Stimulated activated CD4-positive, alpha-beta T cell treated with anti-CD3 and anti-CD28 coated beads, Interleukin-1b, Interleukin-23, amount 100 ng/mL, for 48 hours (primary cell): ENCODE measurements at places on chromosomes 16 and 17.

- DNase-seq = no peak
Measured at GRCh38 chr16:49542391-49542891, 168.8 kb downstream of the C16orf78 start.

- no peak for DNase-seq
Measured at GRCh38 chr16:64426131-64426666, 695.7 kb downstream of the CDH11 start.

DNA sequence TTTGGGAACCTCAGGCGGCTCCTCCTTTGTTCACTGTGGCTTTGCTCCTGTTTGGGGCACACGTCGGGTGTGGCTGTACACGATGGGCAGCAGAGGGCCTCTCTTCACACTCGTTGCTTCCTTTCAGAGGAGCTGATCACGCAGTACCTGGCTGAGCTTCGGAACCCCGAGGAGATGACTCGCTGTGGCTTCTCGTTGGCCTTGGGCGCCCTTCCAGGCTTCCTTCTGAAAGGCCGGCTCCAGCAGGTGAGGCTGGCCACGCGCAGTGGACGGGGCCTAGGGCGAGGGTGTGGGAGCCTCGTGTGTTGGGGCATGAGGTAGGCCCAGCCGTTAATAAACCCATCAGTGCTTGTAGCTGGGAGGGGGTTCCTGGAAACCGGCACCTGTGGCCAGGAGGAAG, 85.0 kb upstream of the ZNF750 start:
- no peak for DNase-seq

GRCh38 chr17:7173687-7174602, 5.2 kb downstream of the ASGR1 start:
- DNase-seq = peak; percentile 64

DNA sequence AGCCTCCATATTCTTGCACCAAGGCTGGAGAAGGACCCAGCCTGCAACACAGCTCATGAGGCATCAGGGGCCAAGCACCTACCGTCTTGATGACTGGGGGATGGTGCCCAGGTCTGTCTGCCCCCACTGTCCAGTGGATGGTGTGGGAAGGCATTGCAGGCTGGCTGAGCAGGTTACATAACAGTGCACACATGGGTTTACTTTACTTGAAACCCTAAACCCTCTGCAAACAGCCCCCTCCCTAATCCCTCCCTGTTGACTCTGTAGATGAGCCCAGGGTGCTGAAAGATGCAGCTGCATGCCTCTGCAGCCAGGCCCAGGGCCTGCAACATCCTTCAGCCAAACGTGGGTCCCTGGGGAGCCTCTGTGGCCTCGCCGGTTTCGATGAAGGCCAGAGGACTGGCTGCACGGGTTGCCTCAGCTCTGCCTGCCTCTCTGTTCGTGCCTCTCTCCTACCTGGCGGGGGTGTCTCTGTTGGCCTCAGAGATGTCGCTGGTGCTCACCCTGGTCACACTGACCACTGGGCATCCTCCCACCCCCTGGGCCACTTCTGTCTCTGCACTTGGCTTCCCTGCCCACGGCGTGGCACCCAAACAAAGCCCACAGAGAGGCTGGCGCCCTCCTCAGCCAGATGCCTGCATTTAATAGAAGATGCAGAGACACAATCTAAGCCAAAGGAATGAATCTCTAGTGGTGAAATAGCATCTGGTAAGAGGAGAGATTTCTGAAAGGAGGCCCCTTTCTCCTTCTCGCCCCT, 95.1 kb downstream of the METRNL start:
- no peak for DNase-seq

- DNase-seq = peak; percentile 8
Measured at GRCh38 chr17:74417178-74418045, 14.5 kb upstream of the GPRC5C start.

- no peak for DNase-seq
Measured at GRCh38 chr16:1819611-1820010, 7.0 kb downstream of the HAGH start.

DNA sequence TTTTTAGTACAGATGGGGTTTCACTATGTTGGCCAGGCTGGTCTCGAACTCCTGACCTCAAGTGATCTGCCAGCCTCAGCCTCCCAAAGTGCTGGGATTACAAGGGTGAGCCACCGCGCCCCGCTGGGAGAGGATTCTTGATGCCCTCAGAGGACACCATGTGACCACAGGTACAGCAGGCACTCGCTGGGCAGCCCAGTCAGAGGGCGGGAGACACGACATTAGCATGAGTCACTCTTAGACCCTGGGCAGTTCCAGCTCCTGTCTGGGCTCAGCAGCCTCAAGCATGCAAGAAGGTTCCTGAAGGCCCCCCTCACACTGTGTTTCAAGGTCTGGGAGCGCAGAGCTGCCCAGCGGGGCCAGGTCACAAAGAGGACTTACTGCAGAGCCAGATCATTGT, 11.9 kb downstream of the STAC2 start:
- no peak for DNase-seq

- DNase-seq = no peak
Measured at GRCh38 chr17:42457107-42457792, 1.4 kb upstream of the ATP6V0A1 start.

DNA sequence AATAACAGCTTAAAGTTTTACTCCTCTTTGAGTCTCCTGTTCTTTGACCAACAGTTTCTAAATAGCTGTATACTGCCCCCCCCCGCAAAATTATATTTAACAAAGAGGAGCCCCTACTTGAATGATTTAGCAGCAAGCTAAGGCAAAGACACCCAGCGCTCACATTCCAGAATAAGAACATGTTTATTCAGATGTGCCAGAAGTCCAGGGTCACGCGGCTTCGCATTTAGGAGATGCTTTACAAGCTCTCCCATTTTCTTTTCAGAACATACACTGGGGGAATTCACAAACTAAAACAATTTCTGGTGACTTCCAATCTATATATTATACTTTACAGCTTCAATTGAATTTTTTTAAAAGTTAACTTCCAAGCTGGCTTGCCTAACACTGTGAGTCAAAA, 5.3 kb downstream of the PLD6 start:
- DNase-seq = no peak

GRCh38 chr17:72193391-72194106, 72.7 kb downstream of the SOX9 start:
- no peak for DNase-seq

DNA sequence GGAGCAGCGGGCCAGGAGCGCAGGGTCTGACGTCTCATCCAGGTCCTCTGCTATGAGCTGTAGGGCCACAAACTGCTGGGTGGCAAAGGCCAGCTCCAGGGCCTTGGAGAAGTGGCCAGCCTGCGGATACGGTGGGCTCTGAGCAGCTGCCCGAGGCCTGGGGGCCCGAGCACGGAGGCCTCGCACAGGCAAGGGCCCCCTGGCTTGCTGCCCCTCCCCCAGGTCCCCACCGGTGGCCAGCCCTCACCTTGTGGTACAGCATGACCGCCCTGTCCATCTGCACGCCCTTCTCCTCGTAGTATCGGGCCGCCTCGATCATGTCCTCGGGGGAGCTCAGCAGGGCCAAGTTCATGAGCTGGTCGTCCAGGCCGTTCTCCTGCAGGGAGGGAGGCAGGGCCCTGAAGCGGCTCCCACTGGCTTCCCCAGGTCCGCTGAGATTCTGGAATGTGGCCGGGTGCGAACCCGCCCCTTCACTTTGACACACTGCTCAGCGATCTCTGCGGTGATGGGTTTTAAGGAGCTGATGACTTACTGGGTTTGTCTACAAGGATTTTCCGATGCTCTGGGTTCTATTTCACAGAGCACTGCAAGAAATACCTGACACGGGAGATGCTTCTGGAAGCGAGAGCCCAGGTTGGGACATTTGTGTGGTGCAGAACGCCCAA, 9.8 kb upstream of the TMEM204 start:
- no peak for DNase-seq

DNA sequence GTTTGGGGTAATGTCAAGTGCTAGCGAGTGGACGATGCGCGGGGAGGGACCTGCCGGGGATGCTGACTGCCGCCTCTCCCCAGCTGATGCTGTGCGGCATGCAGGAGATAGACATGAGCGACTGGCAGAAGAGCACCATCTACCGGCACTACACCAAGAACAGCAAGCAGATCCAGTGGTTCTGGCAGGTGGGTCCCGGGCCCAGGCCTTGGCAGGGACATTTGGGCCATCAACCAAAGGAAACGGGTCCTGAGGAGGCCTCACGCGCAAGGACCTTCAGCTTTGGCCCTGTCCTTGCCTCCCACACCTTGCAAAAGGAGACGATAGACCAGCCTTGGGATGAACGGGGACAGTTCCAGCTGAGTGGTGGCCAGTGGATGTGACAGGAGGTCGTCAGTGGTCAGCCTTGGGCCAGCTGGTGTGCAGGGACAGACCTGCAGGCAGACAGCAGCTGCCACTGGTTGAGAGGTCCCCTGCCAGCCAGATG, 13.6 kb upstream of the CLEC18A start:
- DNase-seq = no peak

GRCh38 chr17:69913216-69913615, 161.8 kb upstream of the KCNJ16 start:
- no peak for DNase-seq

- no peak for DNase-seq
Measured at GRCh38 chr17:55629995-55630394, 92.7 kb downstream of the TMEM100 start.

- no peak for DNase-seq
Measured at GRCh38 chr17:34852614-34853013, 108.6 kb downstream of the CCT6B start.

DNA sequence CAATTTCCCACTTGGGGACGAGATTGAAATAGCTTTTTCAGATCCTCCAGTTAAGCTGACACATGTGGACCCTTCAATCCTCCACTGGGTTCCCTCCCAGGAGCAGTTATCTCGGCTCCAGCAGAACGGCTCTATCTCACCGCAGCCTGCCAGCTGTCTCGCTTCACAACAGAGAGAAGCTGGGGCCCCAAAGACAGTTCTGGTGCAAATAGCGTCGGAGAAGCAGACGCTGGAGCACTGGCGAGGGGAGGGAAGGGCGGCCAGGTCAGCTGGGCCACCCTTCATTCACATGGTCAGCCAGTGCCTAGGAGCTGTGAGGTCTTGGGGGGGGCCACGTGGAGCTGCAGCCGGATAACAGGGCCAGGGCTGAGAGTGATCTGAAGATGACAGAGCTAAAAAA, 141.3 kb upstream of the SDK2 start:
- no peak for DNase-seq

DNA sequence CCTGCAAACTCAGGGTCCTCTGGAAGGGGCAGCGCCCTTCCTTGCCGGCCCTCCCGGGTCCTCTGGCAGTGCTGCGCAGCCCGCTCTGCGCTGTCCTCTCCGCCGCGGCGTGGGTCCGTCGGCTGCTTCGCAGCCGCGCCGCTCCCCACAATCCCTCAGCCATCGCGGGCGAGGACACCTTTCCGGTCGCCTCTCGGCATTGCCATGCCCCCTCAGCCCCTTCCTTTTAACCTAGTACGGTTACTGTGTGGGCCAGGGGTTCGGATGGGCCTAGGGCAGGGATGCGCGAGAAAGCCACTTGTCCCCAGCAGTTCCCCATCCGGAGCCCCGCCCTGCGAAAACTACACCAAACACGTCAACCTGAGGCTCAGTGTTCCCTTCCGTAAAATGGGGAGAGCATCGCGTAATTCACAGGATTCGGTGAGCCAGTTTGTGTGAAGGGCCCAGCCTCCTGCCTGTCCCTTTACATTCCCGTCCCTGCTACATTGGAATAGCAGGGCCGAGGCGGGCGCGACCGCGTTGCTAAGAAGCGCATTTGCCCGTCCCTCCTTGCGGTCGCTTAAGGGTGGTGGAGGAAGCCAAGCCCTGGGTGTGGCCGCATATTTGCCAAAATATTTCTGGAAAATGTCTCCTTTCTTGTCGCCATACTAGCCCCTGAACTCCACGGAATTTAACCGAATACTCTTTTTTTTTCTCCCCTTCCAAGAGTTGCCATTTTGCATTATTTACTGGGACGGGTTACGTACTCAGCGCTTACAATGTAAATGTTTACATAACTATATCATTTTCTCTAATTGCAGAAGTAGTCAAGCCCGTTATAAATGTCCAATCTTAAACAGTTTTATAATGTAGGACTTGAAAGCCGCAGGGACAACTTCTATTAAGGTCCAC, 13.2 kb downstream of the COPZ2 start:
- DNase-seq = peak; percentile 25

GRCh38 chr17:77496831-77497577, 356.2 kb downstream of the SEC14L1 start:
- no peak for DNase-seq

GRCh38 chr16:83475108-83475507, 332.7 kb upstream of the HSBP1 start:
- DNase-seq = no peak

DNA sequence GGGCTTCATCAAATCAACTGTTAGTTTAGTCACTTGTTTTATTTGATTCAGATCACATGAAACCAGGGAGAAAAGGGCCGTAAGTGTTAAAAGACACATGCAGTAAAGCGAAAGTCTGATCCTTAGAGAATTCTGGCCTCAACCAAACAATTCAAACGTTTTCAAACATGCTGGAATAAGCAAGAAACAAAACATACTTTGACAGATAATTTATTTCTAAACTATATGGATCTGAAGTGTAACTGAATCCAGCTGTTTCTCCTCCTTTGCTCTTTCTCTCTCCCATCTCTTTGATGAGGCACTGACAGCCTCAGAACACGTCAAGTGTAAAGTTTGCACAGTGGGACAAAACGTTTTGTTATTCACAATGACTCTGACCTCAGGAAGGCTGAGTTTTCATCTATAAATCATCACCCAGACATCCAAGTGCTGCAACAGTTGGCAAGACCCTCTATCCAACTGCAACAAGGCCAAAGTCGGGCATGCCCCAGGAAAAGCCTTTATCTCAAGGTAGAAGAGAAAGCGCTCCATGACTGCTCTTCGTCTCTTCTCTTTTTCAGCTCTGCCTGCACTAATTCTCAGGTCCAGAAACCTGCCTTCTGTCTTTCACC, 267.1 kb upstream of the MYOCD start:
- DNase-seq = no peak

DNA sequence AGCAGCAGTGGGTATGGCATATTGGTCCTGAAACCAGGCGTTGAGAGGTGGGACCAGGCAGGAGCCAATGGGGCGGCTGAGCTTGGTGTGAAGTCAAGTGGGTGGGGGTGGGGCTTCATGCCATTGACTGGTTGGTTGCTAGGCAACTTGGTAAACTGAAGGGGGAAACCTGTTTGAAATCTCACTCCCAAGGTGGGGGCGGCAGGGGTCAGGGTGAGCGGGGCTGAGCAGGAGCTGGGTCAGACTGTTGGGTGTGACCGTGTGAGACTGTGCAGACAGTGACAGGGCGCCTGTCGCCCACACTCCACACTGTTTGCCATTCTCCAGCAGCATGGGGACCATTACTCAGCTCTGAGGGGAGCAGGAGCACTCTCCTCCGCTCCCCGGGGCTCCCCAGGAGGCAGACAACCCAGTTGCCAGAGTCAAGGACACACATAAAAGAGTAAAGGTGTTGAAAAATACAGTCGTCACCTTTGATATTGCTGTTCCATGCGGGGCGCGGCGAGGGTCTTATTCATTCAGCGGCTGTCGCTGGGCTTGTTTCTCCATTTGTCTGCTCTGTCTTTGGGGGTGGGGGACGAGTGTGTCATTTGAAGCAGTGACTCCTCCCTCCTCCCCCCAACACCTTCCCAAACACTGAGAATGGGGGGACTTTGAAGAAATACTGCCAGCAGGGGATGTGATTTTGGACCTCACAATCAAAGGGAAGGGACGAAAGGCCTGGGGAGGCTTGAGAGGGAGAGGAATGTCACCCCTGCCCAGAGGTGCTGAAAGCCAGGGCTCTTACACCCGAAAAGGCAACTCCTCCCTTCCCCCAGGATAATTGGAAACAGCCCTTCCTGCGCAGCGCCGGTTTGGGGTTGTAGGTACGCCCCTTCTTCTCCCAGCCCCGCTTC, 1.2 kb upstream of the EFNB3 start:
- no peak for DNase-seq
